ENCODE measurements at places on chromosomes 16 and 17.

- no peak for DNase-seq
Observed at GRCh38 chr17:80833952-80834892, 157.4 kb upstream of the CHMP6 start.

GRCh38 chr17:49443862-49444261, 29.2 kb upstream of the PHB1 start:
- no peak for DNase-seq

- DNase-seq = peak; percentile 29
Observed at GRCh38 chr16:80273635-80274538, 266.9 kb upstream of the DYNLRB2 start.

DNA sequence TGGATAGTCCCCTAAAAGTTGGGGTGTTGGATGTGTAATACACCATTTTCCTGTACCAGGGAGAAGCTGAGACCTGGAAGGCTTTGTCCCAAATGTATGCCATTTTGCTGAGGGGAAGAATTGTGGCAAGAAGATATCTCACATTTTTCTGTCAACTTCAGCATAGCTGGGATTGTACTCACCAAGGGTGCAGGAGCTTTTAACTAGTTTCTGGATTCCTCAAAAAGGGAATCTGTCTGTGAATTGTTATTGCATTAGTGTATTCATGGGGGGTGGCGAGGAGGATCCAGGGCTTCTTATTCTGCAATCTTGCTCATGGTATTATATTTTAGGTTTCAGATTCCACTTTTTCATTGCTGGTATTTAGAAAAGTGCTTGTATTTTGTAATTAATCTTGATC, 208.2 kb upstream of the MYOCD start:
- DNase-seq = no peak

- no peak for DNase-seq
Observed at GRCh38 chr17:77478281-77478680, 337.5 kb downstream of the SEC14L1 start.

- DNase-seq = no peak
Observed at GRCh38 chr17:10166176-10166935, 32.0 kb downstream of the GAS7 start.

- DNase-seq = no peak
Observed at GRCh38 chr17:27513849-27514248, 57.6 kb downstream of the KSR1 start.

DNA sequence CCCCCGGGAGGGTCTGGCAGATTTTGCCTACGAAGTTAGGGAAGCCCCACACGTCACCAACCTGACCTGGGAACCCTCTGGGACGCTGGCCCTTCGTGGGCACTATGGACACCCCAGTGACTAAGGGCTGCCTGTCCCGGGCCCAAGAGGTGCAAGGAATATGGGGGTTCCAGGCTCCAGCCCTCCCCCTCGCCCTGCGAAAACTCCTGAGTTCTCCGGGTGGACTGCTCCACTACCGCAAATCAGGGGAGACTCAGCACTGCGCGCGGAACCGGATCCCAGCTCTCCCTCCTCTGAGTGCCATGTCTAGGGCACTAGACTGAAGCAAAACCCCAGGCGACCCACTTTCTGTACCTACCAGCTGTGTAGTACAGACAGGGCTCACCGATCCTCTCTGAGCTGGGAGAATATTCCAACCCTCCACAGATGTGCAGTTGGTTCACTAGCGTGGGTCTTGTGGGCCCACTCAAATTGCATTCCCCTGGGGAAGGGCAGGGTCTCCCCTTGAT, at the start of gene ARL5C:
Gene ARL5C, minus strand, starts transcription at position 321 of the 509 bp plus-strand sequence. CDS start 401 bp downstream, outside the sequence.
- no peak for DNase-seq

- no peak for DNase-seq
Observed at GRCh38 chr17:37148156-37148555, 199.4 kb downstream of the AATF start.

GRCh38 chr17:67411397-67411796, 34.3 kb downstream of the PITPNC1 start:
- no peak for DNase-seq

GRCh38 chr17:80754846-80755245, 210.2 kb downstream of the RPTOR start:
- DNase-seq = no peak

- DNase-seq = peak; percentile 62
Observed at GRCh38 chr17:11948789-11949188, 48.5 kb downstream of the ZNF18 start.

DNA sequence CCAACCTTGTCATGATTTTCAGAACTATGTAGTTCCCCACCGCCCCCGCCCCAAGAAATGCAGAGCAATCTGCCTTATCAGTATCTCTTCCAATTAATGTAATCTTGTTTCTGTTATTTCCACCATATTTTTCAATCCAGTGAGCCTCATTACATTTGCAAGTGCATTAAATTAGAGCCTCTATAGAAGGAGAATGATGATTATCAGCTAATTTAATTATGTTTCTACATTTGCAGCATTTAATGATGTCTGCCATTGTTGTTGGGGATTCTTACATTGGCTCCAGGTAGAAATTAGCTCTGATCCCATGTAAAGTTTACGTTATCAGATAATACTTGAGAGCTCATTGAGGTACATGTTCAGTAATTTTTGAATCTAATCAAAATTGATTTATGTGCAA, 707.0 kb upstream of the RBFOX1 start:
- DNase-seq = no peak

DNA sequence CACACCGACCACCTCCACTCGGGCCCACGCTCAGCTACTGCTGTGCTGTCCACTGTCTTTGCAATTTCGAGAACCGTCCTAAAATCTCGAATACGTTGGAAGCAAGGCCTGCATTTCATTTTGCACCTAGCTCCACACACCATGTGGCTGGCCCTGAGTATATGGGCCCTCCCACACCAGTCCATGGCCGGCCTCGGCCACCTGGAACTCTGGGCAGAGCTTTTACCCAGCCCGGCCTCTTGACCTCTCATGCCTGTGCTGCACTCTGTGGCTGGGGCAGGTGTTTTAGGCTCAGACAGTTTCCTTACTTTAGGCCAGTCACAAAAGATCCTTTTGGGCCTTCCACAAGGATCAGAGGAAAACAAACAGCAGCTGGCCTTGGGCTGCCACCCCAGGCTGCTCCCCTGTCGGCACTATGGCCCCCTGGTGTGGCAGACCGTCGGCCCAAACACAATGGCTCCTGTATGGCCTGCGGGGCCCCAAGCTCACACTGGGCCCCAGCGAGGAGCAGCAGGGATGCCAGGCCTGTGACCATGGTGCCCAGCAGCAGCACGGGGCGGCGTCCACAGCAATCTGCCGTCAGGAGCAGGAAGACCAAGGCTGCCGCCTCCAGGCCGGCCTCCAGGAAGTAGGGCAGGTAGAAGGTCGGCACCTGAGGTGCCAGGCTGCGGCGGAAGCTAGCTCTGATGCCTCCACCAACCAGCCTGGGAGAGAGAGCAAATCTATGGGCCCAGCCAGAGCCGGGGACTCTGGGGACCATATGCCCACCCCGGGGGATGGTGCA, 2.5 kb downstream of the SLC22A31 start:
- DNase-seq = no peak

- DNase-seq = no peak
Observed at GRCh38 chr17:50799582-50799981, 32.3 kb upstream of the ANKRD40CL start.

GRCh38 chr16:17836868-17837602, 366.3 kb upstream of the XYLT1 start:
- peak; percentile 81 for DNase-seq

DNA sequence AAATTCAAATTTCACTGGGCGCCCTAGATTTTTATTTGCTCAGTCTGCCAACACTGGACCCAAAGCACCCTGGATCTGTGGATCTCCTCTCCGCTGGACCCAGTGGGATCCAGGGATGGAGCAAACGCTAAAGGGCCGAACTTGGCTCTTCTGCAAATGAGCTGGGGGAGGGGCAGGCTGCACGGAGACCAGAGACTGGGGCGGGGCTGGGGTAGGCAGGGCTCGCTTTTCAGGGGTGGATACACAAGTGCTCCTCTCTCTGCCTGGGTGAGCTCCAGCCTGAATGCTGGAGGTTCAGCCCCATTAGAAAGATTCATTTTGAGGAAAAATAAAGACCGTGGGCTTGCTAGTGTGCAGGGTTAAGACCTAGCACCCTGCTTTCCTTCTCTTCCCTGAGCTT, 8.9 kb downstream of the CBX4 start:
- no peak for DNase-seq

DNA sequence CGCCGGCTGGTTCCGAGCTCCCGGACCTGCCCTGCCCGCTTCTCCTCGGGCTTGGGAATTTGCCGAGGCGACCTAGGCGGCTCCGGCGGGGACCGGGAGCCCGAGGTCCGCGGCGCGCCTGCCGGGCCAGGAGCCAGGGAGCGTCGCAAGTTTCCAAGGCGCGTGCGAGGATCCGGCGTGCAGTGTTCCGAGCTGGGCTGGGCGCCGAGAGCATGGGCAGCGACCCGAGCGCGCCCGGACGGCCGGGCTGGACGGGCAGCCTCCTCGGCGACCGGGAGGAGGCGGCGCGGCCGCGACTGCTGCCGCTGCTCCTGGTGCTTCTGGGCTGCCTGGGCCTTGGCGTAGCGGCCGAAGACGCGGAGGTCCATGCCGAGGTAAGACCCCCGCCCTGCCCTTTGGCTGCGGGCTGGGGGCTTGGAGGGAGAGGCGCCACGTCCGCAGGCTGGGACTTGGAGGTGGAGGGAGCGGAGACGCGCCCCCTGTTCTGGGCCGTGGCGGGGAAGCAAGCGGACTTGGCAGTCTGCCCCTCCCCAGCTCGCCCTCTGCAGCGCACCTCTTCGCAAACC, 668 bp downstream of the MMP15 start:
- no peak for DNase-seq

GRCh38 chr16:31356566-31357323, 1.8 kb downstream of the ITGAX start:
- no peak for DNase-seq

DNA sequence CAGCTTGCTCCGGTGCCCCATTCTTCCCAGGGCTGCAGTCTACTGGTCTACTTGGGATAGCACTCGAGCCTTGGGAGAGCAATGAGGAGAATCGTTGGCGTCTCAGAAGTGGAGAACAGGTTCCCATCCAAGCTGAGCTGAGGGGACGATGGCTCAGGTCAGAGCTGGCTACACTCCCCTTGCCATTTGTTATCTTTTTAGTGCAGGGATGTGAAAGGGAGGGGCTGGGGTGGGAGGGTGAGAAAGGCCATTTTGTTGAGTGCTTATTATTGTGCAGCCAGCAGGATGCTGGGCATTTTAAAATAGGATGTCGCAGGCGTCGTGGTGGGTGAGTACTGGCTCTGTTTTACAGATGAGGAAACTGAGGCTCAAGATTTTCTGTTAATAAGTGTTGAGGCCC, 410.8 kb downstream of the SNX29 start:
- no peak for DNase-seq

- no peak for DNase-seq
Observed at GRCh38 chr16:72639494-72639893, 408.4 kb downstream of the ZFHX3 start.

- DNase-seq = no peak
Observed at GRCh38 chr17:39360537-39360936, 40.9 kb downstream of the FBXL20 start.

GRCh38 chr17:80949451-80950421, 41.9 kb upstream of the CHMP6 start:
- DNase-seq = no peak

DNA sequence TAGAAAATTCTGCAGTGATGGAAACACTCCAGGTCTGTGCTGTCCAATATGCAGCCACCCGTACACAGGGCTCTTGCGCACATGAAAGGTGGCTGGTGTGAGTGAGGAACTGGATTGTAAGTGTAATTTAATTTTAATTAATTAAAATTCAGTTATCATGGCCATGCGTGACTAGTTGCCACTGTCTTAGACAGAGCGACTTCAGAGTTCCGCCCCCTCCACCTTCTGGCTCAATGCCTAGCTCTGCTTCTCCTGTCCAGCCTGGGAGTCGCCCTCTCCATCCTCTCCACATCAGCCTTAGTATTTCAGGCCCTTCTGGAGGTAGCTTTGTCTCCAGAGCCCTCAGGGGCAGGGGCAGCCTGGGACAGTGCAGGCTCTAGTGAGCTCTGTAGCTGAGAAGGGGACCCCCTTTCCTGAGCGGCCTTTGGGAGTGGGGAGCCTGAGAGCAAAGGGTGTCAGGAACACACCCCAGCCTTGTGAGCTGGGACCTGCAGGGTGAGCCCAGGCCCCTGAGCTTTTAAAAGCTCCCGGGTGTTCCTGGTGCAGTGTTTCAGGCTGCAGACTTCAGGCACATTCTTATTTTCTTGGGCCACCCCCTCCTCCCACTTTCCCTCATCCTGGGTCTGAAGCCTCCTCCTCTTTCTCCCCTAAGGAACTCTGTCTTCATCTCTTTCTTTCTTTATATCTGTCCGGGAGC, 99.4 kb downstream of the IRF8 start:
- no peak for DNase-seq

- DNase-seq = no peak
Observed at GRCh38 chr17:11871773-11872172, 125.5 kb downstream of the ZNF18 start.

GRCh38 chr17:43129671-43130010, 4.5 kb upstream of the BRCA1 start:
- DNase-seq = no peak
